Stimulated activated CD4-positive, alpha-beta T cell treated with anti-CD3 and anti-CD28 coated beads, Interleukin-1b, Interleukin-23, amount 100 ng/mL, for 1 hour (primary cell): ENCODE measurements at places on chromosomes 6 and 20.

DNA sequence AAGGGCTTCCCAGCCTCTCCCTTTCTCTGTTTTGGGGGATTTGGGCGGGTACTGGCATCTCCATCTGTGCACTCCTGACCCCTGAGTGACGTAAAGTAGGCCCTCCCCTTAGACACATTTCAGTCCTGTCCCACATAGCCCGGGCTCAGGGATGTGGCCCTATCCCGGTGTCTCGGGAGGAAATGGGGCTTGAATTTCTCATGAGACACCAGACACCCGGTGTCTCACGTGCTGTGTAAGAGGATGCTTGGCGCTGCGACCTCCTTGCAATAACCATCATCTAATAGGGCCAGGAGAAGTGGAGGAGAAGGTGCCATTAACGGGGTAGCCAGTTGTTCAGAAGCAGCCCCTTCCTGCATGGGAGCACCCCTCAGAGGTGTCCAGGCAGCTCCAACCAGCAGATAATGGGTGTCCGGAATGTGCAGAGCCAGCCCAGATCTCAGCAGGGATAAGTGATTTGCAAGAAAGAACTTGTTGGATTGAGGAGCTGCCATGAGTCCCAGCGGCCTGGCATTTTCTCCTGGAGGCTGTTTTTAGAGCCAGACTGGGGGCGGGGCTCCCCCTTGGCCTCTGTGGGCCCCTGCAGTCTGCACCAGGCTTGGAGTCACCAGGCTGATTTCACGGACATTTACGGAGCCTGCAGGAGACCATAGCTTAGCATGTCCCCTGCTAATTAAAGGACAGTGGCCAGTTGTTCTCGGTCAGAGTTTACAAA, 372.0 kb downstream of the PREX1 start:
- DNase-seq: no peak

DNA sequence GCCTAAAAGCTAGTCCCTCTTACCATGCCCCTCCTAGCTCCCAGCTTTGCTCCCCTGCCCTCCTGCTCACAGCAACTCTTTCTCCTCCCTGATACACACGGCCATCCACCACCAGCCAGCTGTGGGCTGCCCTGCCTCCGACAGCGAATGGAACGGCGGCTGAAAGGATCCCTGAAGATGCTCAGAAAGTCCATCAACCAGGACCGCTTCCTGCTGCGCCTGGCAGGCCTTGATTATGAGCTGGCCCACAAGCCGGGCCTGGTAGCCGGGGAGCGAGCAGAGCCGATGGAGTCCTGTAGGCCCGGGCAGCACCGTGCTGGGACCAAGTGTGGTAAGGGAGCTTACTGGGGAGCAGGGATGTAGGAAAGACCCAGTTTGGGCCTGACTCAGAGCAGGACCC, 16.6 kb upstream of the ZNF76 start:
- no peak for DNase-seq

DNA sequence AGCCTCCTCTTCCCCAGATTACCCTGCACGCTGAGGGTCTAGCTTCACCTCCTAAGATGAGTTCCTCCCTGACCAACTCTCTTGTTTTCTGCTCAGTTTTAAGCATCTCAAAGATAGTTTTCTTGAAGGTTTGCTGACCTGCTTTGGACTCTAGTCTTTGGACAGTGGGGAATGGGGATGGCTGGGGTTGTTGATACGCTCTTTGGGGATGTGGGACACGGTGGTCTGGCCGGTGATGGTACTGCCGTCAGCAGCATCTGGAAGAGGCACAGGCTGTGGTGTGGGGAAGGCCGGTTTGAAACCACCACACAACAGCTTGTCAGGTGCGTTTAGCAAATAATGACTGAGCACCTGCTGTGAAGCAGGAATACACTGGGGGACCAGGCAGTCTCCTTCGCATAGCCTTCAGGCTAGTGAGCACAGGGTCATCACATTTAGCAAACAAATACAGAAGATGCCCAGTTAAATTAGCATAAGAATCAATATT, 94.1 kb downstream of the TMEM242 start:
- no peak for DNase-seq

DNA sequence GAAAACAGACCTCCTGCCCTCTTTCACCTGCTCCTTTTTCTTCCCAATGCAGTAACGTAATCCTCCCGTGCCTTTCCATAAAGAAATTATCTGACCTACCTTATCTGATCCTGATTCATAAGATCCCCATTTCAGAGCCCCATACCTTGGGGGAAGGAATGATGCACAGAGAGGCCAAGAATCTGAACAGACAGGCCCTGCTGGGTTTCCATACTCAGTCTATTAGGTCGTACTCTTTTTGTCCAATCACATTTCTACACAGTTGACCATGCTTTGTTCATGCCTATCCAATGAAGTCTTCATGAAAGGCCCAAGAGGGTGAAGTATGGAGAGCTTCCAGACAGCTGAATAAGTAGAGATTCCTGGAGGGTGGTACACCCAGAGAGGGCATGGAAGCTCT, 25.3 kb downstream of the SRPK1 start:
- DNase-seq: no peak

DNA sequence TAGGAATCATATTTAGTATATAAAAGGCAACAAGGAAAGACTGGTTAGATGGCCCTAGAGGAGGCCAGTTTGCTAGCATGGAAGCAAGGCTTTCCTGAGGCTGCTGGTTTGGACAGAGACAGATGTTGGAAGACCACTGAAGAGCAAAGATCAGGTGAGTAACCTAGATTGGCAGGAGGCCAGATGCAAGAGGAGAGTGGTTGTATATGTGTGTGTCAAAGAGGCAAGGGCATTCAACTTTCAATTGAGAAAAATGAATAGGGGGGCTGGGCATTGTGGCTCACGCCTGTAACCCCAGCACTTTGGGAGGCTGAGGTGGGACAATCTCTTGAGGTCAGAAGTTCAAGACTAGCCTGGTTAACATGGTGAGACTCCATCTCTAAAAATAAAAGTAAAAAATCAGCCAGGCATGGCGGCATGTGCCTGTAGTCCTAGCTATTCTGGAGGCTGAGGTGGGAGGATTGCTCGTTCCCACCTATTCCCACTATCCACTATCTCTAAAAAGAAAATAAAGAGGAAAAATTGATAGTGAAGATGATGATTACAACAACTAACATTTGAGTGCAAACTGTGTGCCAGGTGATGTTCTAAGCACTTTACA, 79.8 kb downstream of the PRDM1 start:
- DNase-seq: no peak

DNA sequence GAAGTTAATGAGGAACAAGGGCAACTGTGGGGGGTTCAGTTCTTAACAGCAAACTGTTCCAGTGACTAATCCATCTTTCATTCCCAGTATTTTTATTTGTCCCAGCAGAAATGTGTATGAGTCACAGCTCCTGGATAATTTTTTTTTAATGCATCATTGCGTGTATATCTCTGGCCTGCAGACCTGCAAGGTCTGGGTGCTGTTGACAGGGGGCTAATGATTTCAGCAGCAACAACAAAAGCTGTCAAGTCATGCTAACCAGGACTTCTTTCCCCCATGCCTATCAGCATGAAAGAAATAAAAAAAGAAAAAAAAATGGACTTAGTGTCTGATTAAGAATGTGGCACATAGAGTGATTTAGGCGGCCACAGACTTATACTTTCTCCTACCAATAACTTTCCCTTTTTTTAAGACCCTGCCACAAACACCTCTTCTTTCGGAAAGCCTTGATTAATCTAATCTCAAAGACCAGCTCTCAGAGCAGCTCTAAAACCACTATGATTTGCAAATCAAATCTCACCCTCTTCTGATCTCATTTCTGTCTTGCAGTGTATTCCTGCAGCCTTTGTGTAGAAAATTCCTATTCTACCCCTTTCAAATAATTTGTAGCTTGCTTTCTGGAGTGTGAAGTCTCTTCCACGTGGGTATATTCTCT, 14.2 kb upstream of the PREX1 start:
- no peak for DNase-seq

DNA sequence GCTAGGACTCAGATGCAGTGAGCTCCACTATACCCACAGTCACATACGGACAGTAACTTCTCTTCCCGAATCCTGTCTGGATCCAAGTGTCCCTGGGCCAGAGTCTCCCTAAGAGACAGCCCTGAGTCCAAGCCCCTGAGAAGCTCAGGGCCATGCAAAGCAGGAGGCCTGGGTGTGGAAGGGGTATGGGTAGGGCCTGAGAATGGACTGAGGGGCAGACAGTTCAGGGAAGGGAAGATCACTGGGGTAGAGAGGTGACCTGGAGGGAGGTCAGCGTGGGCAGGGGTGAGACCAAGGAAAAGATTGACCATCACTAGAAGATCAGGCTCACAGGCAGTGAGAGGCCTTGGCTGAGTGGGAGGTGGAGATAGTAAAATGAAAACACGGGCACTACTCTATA, 8.8 kb downstream of the RPS6KA2 start:
- no peak for DNase-seq

DNA sequence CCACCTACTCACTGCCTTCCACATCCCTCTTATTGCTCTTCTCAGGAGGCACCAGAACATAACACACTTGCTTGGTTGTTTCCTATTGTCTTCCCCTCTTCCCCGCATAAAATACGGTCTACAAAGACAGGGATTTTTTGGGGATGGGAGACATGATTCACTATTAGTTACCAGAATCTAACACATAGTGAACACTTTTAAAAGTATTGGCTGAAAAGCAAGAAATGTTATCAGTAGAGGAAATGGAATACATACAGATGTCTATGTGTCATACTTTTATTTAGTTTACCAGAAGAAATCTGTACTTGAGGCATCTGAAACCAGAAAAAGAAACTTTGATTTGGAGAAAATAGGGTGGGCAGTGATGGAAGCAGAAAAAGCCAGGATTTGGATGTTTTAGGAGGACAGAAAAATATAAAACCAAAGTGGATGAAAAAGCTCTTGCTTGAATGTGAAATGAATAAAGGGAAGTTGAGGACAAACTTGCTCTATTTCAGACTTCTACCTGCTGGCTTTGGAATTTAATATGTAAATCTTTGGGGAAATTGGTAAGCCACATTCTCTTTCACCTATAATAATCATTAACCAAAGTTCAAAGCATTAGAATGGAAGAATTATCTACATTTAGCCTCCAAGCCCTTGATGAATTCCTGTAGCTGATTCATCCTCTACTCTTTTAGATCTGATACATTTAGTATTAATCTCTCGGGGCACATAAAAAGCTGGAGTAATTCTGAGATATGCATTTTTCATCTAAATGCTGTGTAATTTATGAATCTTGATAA, 82.6 kb downstream of the DOK5 start:
- no peak for DNase-seq

DNA sequence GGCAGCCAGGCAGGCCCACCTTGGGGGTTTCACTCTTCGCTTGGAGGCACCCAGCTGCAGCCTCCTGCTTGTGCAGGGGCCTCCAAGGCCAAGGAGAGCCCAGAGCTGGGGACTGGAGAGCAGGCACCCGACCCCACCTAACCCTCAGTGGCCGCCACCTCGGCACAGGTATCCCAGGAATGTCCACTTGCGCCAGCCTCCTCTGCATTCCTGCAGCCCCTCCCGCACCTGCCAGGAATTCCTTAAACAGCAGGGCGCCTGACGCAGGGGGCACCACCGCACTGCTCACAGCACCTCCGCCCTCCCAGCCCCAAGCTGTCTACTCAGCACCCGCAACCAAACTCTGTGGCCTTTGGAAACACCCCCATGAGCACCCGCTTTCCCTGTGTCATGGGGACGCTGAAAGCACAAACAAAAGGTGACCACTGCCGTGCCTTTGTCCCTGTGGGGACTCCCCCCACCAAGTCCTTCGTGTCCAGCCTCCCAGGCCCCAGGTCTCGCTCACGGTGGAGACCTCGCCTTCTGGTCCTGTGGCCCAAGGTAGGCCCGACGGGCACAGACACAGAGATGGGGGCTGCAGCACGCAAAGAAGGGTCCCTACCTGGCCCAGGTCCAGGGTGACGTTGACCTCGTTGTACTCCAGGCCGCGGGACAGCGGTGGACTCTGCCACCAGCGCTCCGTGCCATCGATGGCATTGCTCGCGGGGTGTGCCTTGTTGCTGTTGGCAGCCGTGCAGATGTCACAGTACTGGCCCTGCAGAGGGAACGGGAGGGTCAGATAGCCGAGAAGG, 5.1 kb downstream of the LAMA5 start:
- DNase-seq: no peak

GRCh38 chr6:48098923-48099322, 12.1 kb downstream of the PTCHD4 start:
- no peak for DNase-seq

DNA sequence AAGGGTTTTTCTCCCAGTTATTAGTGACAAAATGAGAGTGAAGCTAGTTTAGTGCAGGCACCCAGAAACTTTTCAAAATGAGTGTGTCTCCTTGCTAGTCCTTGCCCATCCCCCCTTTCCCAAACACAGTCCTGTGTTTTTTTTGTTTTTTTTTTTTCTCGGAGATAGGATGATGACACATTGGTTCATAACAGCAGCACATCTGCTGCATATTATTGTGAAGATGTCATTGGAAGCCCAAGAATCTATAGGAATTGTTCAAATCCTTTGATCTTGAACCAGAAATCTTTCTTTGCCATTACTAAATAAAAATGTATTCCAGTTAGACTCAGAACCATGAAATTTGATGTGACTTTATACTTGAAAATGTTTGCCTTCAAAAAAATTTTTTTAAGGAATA, 162.4 kb downstream of the FRK start:
- no peak for DNase-seq

DNA sequence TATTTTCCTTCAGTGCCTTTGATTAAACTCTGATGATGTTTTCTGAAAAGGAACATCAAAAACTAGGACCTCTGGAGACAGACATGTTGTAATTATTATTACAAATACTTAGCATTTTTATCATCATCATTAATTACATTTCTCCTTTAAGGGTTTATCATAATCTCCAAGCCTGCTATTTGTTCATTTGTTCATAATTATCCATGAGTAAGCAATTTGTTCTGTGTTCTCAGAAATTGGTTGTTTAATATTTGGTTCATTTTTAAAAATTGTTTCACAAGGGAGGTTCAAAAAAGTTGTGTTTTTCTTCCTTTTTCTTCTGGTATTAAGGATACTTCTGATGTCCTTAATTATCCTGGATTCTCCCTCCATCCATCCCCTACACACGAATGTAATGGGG, 850.2 kb upstream of the FLRT3 start:
- DNase-seq: no peak

DNA sequence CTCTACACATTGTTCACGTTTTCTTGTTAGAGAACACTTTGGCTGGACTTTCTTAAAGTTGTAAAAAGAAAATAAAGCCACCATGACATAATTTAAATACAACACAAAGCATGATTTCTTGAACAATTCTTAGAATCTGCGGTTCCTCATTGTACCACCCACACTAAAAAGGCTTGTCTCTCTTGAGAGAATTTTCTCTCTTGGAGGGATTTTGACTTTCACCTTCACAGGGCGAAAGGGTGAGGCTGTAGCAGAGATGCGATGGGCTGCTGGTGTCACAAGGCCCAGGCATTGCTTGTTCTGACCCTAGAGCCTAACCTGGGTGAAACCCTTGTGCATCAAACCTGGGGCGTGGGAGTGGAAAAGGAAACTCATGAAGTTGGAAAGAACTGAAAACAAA, 122.7 kb upstream of the RIPOR2 start:
- DNase-seq: no peak
